Activated CD4-positive, CD25-positive, alpha-beta regulatory T cell treated with anti-CD3 and anti-CD28 coated beads, Interleukin-2, amount 50 U/mL, for 16 hours (primary cell): ENCODE measurements at places on chromosomes 1 and 21.

DNA sequence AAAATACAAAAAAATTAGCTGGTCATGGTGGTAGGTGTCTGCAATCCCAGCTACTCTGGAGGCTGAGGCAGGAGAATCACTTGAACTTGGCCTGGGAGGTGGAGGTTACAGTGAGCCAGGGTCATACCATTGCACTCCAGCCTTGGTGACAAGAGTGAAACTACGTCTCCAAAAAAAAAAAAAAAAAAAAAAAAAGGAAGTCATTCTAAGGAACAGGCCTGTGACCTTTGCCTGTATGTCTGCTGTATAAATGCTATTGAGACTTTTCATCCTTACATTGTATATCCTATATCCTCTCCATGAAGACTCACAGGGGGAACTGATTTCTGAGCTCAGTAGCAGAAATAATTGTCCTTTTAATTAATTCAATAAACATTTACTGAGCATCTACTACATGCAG, 7.5 kb upstream of the CTPS1 start:
- no peak for DNase-seq

GRCh38 chr1:22295396-22295795, 152.5 kb upstream of the WNT4 start:
- no peak for DNase-seq

- DNase-seq: no peak
Observed at GRCh38 chr1:115666702-115667101, 24.9 kb downstream of the VANGL1 start.

GRCh38 chr1:55317673-55318072, 102.5 kb upstream of the USP24 start:
- DNase-seq: no peak

- DNase-seq: no peak
Observed at GRCh38 chr1:54095546-54096226, 42.3 kb downstream of the TCEANC2 start.

- no peak for DNase-seq
Observed at GRCh38 chr1:204383163-204383904, 23.6 kb upstream of the PLEKHA6 start.

- no peak for DNase-seq
Observed at GRCh38 chr1:100457683-100458082, 80.3 kb upstream of the GPR88 start.

DNA sequence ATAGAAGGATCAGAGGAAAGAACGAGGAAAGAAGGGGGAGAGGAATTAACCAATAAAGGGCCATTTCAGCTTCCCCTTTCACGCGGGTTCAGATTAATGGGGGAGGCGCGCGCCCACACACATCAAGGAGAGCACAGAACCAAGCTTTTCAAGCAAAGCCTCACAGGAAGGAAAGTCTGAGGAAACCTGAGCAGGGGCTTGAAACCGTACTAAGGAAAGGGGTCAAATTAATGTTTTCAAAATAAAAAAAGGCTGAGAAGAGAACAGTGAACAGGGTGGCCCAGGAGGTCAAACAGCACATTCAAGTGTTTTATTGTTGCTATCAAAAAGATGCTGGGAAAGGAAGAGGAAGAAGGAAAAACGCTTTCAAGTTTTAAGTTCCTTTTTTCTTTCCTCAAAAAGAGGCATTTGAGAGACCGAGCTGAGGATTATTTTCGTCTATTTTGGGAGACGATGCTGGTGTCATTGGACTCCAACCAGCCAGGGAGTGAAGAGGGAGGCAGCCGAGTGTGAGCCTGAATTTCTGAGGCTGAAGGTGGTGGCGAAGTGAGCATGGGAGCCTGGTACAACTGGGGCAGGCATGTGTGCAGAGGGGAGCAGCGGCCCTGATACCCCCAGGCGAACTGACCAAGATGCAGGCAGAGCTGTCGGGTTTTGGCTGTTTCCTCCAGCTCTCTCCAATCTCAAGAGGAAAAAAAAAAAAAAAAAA, 88.4 kb downstream of the PROX1 start:
- DNase-seq: no peak

GRCh38 chr1:54768093-54768492, 3.8 kb upstream of the PARS2 start:
- no peak for DNase-seq

- no peak for DNase-seq
Observed at GRCh38 chr1:36258960-36259344, 34.7 kb downstream of the THRAP3 start.

DNA sequence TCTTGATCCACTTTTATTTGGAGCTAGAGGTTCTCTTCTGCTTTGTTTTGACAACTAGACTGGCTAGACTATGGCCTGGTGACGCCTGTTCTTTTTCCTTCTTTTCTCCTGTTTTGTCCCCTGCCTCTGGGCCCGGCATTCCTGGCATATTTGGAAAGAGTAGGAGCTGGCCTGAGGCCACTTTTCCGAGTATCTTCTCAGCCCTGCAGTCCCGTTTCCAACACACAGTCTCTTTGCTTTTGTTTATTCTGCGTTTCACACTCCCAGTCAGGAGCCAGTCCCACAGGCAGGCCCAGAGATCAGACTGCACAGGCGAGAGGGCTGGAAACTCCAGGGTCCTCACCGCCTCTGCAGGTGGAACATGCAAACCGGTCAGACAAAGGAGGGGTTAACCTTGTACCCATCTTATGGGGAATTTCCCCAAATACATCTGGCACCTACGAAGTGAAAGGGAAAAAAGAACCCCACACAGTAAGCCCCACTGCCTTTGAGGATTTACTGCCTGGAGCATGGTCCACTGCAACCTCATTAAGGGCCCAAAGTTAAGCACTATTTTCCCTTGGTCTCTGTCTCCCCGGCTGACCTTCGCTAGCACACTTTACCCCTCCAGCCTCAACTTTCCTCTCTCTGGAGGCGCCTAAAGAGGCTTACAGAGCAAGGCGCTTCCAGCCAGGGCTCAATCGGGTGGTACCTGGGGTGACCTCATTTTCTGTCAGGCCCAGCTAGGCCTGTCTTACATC, 141.1 kb downstream of the TOMM20 start:
- DNase-seq: no peak

DNA sequence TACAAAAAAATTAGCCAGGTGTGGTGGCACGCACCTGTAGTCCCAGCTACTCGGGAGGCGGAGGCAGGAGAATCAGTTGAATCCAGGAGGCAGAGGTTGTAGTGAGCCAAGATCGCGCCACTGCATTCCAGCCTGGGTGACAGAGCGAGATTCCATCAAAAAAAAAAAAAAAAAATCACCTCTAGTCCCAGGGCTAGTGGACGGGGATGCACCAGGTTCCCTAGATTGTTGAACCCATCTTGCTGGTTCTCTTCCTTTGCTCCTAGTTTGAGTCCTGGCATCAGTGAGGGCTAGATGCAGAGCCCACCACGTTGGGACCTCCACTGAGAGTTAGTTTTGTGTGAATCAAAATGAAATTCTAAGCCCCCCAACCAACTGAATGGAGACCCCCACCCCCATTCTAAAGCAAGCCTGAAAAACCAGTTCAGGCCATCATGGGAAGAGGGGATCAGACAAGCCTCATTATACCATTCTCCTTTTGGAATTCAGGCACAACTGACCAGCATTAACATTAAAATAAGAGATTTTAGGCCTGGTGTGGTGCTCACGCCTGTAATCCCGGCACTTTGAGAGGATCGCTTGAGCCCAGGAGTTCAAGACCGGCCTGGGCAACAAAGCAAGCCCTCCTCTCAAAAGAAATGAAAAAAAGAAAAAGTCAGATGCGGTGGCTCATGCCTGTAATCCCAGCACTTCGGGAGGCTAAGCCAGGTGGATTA, 17.9 kb upstream of the L1TD1 start:
- DNase-seq: no peak

DNA sequence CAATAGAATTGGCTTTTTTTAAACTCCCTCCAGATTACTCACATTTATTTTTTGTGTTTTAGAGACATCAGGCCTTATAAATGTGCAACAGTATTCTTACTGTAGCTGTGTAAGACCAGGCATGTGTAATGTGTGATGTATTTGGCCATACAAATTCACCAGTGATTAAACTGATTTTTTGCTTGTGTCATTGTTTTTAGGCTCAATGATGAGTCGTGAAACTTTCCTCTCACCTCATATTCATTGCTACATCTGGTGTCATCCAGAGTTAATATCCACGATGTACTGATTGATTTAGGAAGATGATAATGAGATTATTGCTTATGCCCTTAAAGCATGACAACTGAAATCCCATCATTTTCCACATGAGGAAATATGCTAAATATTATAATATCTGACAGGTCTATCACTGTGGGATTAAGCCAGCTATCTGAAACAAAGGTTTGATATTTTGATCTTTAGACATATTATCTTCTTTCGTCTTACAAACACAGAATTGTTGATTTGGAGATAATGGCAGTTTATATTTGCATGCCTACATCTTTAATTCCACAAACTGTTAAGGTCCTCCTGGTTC, 487.9 kb downstream of the PTBP2 start:
- no peak for DNase-seq

DNA sequence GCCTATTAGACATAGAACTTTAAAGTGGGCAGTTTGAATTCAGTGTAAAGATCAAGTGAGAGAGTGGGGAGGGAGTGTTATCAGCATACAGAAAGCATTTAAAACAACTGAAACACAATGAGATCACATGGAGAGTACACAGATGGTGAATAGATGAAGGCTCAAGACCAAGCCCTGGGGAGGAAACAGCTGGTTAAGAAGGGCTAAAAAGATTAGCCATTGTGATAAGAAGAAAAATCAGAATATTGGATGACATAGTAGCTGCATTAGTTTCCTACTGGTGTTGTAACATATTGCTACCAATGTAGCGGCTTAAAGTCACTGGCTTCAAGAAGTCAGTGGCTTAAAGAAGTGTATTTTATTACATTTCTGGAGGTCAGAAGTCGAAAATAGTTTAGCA, 443.4 kb upstream of the RGS18 start:
- no peak for DNase-seq

DNA sequence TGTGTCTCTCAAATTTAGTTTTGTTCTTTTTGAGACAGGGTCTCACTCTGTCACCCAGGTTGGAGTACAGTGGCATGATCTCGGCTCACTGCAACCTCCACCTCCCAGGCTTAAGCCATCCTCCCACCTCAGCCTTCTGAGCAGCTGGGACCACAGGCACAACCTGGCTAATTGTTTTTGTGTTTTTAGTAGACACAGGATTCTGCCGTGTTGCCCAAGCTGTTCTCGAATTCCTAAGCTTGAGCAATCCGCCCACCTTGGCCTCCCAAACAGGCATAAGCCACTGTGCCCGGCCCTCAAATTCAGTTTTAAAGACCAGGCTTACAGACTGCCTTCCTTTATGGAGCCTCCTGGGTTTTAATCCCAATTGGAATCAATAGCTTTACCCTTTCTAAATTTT, 83.7 kb upstream of the SELENON start:
- no peak for DNase-seq

GRCh38 chr1:227213426-227213825, 104.9 kb downstream of the CDC42BPA start:
- DNase-seq: no peak

GRCh38 chr1:25577134-25577920, 33.9 kb downstream of the LDLRAP1 start:
- DNase-seq: no peak

DNA sequence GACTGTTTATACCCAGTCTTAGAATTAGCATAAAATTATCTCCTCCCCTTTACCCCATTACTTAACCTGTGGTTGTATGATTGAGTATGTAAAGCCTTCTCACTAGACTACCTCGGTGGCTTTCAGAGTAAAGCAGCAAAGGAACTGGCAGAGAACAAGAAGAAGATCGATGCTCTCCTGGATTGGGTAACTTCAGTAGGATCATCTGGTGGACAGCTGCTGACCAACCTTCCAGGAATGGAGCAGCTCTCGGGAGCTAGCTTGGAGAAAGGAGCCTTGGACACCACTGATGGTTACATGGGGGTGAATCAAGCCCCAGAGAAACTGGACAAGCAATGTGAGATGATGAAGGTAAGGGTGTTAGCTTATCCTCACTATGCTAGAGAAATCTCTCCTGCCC, 138.6 kb upstream of the BMP8A start:
- no peak for DNase-seq

GRCh38 chr1:171803045-171803444, 21.6 kb downstream of the METTL13 start:
- no peak for DNase-seq

DNA sequence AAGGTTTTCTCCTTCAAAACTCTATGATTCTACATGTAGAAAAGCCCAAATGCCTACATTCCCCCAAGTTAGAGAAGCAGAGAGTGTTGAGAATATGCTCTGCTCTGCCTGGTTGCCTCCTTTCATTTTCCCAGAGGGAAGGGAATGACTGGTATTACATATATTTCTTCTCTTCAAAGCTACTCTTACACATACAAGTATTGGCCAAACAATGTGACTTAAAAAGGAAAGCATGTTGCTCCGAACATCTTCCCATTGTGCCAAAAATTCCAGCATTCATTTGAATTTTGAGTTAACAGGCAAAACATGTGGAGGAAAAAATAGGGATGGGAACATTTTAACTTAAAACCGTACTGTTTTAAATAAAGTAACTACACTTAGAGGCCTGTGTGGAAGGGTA, 125.2 kb downstream of the COQ8A start:
- no peak for DNase-seq

- DNase-seq: no peak
Observed at GRCh38 chr1:62285984-62286785, 33.0 kb downstream of the KANK4 start.

DNA sequence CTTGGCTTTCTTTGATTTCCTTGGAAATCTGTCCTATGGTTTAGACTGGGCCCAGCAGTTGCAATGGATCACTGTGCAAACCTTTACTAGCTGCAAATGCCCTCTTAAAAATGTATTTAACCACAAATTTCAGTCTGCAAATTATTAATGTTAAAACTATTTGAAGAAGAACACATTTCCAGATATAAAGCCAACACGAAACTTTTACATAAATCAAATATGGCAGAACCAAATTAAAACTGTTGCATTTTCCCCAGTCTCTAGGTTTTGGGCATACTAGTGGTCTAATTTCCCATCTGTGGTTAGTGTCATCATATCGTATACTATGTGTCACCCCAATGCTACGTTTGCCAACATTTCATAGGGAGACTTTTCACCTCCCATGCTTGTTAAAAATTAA, 52.3 kb downstream of the HMCN1 start:
- no peak for DNase-seq

GRCh38 chr1:79322511-79323027, 316.0 kb upstream of the ADGRL4 start:
- DNase-seq: no peak

GRCh38 chr1:90122654-90123340, 127.9 kb downstream of the ZNF326 start:
- DNase-seq: no peak

- no peak for DNase-seq
Observed at GRCh38 chr1:174414203-174414602, 33.6 kb upstream of the GPR52 start.

DNA sequence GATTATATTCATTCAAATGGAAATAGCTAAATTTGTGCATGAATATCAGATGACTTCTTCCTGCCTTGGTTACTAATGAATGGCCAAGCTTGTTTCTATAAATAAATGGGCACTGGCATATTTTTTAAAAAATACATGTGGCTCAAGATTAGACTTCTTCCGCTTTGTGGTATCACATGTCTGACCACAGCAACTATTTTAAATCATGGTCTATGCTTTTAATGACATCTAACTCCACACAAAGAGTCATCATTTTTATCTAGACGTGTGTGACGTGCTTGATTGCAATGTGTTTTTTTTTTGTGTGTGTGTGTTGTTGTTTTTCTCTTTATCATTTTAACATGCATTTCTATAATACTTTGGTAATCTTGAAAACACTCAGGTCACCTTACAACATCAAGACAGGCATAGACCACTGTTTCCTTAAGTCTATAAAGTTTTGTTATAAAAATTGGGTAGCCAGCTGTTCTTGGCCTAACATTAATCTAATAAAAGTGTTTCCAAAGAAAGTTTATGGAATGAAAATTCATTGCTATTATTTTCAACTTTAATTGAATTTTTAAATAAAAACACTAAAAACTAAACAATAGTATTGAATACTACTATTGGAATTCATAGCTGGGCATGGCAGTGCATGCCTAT, 29.5 kb downstream of the RGS1 start:
- no peak for DNase-seq
